ENCODE measurements at places on chromosomes 6 and 20.

DNA sequence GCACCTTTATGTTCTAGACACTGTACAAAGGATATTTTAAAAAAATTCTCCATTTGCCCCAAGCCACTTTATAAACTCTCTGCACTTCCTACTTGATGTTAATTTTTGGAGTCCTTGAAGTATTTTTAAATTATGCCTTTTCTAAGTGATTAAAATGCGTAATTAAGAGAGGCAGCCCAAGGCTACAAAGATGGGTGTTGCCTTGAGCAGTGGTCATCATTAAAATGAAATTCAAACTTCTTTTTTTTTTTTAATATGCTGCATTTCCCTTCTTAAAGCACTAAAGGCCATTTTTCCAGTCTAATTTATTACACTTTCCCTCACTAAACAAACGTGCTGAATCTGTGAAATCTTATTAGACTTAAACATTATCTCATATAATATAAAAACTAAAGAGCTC is 102.4 kb downstream of the IMPG1 start:
- DNase-seq = no peak

DNA sequence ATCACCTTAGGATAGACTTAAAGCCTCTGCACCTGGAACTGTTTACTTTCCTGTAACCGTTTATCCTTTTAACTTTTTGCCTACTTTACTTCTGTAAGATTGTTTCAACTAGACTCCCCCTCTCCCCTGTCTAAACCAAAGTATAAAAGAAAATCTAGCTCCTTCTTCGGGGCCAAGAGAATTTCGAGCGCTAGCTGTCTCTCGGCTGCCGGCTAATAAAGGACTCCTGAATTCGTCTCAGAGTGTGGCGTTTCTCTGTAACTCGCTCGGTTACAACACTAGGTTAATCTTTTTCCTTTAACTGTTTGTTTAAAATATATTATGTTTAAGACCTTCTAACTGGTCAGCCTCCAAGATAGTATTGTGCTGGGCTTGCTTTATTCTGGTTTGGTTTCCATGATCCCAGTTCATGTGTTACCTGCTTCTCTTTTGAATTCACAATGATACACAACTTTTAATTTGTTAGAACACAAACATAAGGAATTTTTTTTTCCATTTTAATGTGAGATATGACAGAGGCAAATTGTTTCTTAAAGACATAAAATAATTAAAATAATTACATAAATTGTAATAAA is 8.7 kb upstream of the NQO2 start:
- no peak for DNase-seq

DNA sequence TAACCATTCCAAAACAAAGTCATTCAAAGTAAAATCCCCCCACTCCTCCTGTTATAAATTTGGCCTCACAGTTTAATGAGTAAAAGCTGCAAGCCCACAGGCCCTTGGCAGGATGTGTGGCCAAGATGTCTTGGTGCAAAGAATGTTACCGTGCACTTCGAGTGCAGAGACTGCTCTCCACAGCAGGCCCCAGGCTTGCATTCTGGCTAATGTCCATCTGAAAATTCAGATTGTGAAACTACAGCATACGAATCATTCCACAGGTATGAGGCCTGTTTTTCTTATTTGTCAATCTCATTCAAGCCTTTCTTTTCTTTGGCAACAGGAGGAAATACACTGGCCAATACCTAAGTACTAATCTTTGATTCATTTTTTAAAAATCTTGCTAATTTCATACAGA is 7.1 kb downstream of the RPS6KA2 start:
- no peak for DNase-seq

- DNase-seq = peak; percentile 13
These were observed 102.0 kb upstream of the RPS6KA2 start for GRCh38 chr6:166728884-166729530.

DNA sequence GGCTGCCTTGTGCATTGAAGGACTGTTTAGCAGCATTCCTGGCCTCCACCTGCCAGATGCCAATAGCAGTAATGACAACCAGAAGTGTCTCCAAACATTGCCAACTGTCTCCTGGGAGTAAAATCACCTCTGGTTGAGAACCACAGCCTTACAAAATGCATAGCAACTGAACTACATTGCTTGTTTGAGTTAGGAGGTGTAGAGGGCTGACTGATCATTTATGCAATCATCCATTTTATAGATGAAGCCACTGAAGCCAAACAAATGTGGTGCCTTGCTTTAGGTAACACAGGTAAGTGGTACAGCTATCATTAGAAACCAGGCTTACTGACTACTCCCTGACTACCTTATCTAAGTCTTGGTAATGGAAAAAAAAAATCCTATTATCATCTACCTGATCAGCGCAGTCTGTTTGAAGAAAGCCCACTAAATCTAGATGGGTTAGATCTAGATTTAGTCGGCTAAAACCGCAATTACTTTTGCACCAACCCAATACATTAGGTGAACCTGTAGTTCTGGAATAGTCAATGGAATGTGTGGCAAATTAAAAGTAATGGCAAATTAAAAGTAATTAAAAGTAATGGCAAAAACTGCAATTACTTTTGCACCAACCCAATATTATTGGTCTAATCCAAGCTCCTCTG is 47.7 kb upstream of the F13A1 start:
- DNase-seq = no peak

DNA sequence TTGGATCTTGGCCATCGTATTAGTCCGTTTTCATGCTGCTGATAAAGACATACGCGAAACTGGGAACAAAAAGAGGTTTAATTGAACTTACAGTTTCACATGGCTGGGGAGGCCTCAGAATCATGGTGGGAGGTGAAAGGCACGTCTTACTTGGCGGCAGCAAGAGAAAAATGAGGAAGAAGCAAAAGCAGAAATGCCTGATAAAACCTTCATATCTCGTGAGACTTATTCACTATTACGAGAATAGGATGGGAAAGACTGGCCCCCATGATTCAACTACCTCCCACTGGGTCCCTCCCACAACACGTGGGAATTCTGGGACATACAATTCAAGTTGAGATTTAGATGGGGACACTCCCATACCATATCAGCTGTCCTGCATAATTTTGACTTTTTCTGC is 20.1 kb upstream of the REPS1 start:
- DNase-seq = no peak

Measured in NCI-H510A treated with DMSO at 0.1 percent for 48 hours (cell line).